ENCODE measurements at places on chromosomes 3 and 15.

GRCh38 chr3:114361391-114361790 lies 67.6 kb downstream of the TIGIT start:
- no peak for DNase-seq

GRCh38 chr3:52210550-52211046 lies 12.6 kb downstream of the ALAS1 start:
- no peak for DNase-seq

- DNase-seq: no peak
Observed at GRCh38 chr3:171200750-171201088, 174.2 kb upstream of the SLC2A2 start.

DNA sequence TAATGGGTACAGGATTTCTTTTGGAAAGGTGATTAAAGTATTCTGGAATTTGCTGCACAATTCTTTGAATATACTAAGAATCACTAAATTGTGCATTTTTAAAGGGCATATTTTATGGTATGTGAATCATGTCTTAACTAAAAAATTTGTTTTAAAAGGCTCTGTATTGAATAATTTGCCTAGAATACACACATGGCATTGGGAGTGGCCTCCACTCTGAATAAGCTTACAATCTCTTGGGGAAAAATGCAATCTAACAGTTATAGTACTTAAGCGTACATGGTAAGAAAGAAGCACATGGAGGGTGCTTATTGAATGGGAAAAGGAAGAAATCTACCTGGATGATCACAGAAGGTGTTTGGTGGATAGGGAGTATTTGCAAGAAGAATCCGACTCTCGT lies 385.1 kb downstream of the LPP start:
- DNase-seq: no peak

GRCh38 chr3:102481050-102481449 lies 46.2 kb downstream of the ZPLD1 start:
- DNase-seq: no peak

DNA sequence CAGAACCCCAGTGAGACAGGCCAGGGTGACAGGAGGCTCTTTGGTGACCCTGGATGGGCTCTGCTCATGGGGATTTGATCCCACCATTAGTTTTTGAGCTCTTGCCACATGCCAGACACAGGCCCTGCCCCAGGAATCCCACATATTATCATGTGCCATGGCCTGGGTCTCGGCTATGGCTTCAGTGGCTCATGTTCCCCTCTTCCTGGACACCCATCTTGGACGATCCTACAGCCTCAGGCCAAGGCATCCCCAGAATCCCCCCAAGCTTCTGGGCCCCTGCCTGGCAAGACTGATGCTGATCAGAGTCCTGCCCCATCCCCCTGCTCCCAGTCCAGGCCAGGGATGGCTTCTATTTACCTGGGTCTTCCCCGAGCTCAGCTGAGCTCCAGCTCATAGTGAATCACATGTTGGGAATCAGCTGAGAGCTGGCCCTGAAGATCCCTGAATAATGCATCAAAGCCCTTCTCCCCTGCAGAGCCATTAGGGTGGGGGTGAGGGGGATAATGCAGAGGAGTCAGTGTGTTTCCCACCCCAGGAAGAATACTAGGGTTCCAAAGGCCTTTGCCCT lies 50.9 kb upstream of the CHRNB4 start:
- DNase-seq: no peak

DNA sequence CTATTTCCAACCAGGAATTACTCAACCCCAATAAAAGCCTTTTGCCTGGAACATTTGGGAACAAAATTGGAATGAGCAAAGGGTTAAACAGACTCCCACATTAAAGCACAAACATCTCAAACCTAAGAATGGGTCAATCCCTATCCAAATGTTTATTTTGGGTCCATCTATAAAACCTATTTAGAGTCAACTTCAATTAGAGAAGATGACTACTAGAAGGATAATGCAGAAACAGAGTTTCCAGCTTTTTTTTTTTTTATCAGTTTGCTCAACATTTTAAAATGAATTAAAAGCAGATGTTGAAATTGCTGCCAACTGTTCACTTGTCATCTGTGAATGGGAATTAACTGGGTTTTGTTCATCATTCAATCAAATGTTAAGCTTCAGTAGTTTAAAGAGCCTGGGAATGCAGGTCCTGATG lies 4.1 kb upstream of the TBC1D23 start:
- DNase-seq: no peak

DNA sequence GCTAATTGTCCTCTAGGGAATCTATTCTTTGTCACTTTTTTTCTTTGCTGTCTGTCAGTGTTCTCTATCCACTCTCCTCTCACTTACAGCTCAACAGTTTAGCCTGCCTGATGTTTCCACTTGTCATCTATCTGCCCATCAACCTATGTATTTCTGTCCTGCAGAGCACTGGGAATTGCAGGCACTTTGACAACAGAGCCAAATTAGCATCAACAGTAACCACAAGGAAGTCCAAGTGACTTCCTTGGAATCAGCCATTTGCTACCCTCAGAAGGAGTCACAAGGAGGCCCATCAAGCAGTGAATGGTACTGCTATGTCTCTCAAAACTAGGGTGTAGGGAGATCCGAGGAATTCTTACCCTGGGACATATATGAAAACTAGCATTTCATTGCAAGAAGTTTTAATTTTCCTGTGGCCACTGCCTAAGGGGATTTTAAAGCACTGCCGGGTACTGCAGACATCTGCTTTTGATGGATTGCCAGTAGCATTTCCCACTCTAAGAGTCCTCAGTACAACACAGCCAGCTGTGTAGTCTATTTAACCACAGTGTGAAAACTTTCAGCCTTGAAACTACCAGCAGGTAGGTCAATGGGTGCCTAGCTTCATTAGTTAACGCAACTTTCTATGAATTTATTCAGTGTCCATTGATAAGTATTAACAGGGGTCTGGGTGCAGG lies 898.8 kb downstream of the NTRK3 start:
- DNase-seq: no peak

- DNase-seq: no peak
Observed at GRCh38 chr3:137764563-137765309, 621 bp downstream of the SOX14 start.

DNA sequence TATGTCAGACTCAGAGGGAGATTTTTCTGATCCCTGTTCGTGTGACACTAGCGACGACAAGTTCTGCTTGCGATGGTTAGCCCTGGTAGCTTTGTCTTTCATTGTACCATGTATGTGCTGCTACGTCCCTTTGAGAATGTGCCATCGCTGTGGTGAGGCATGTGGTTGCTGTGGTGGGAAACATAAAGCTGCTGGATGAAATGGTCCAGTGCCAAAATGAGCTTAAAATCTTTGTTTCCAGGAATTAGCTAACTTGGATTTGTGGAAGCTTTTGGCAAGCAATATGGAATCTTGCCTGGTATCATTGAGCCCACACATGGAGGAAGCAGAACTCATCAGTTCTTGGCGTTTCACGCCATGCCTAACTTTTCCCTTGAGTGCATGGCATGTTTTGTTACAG lies 98.8 kb downstream of the SPRED1 start:
- DNase-seq: no peak

GRCh38 chr3:120775411-120775810 lies 32.9 kb downstream of the GTF2E1 start:
- no peak for DNase-seq

GRCh38 chr15:39321977-39322376 lies 258.9 kb upstream of the THBS1 start:
- DNase-seq: no peak

DNA sequence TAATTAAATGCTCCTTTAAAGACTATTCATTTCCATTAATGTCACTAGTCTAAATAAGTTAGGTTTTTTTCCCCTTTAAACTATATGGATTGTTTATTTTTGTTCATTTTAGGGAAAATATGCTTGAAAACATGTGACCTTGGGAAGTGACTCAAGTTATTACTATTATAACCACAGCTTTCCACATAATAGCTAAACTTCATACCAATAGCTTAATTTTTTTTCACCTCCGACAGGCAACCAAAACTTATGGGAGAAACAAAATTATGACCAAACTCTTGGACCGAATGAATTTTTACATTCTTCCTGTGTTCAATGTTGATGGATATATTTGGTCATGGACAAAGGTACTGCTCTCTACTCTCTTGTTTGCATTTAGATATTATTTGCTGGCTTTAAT lies 16.2 kb downstream of the CPA3 start:
- DNase-seq: no peak

DNA sequence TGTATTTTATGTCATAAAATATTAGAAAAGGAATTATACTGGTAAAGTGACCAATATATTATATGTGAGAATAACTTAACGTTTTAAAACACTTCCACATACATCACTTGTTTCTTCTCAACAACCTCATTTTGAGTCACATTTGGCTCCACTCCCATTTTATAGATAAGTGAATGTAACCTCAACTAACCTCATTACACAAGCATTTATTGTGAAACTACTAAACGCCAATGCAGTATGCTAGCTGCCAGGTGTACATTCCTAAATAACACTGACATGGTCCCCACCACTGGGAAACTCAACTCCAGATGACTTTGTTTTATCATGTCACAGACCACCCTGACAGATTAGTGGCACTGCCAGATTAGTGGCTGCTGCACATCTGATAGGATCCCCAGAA lies 249.7 kb upstream of the CNTN4 start:
- no peak for DNase-seq

GRCh38 chr3:1583044-1583443 lies 490.2 kb downstream of the CNTN6 start:
- DNase-seq: no peak

GRCh38 chr3:174206607-174207192 lies 652.4 kb upstream of the NAALADL2 start:
- no peak for DNase-seq

- no peak for DNase-seq
Observed at GRCh38 chr3:8301977-8302735, 199.5 kb upstream of the LMCD1 start.

DNA sequence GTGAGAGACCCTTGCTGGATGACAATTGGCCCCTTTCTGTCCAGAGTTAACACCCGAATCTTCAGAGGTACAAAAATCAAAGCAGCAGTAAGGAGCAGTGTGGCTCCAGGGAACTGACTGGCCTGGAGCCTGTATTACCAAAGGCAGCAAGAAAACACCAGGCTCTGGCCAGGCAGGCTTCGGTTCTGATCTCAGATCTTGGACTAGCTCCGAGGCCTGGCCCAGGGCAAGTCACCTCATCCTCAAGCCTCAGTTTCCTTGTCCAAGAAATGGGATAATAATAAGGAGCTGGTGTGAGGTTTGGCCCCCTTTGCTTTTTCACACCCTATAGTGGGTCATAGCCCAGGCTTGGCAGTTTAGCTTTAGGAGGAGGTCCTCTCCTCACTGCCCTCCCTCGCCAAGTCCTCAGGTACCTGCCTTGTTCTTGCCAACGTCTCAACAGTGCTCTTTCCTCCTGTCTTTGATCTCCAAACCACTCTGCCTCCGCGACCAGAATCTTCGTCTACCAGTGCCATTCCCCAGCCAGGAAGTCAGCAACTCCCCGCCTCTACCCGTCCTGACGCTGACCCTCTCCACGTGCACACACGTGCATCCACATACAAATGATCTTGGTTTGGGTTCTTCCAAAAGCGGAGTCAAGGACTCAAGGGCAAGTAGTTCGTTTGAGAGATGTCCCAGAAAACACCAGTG lies 82.6 kb upstream of the TLE3 start:
- DNase-seq: no peak

DNA sequence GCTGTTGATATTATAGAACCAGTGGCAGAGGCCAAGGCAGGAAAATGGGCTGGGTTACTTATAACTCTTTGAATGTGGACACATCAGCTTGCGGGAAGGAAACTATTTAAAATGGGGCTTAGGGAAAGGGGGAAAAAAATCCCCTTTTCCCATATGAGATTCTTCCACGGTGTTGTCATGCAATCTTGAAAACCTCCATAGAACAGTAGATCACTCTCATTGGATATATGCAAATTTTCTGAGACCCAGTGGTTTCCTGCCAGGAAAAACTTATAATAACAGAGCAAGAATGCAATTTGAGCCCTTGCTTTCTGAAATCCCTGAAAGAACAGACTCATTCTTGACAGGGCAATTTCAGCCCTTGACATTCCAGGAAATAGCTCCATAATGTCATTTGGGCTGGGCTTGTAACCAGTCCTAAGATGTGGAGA lies 31.1 kb downstream of the TMEM212 start:
- no peak for DNase-seq

Data from activated T-cell treated with anti-CD3 and anti-CD28 coated beads, Interleukin-2, amount 50 U/mL, for 24 hours (primary cell).